ENCODE measurements at places on chromosomes 5 and 9.

DNA sequence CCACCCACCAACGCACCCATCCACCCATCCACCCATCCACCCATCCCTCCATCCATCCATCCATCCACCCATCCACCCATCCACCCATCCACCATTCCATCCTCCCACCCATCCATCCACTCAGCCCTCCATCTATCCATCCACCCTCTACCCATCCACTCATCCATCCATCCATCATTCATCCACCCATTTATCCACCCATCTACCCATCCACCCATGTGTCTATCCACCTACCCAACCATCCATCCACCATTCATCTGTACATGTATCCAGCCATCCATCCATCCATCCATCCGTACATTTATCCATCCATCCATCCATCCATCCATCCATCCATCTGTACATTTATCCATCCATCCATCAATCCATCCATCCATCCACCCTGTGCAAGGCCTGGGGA, 11.1 kb upstream of the VAV2 start:
- no peak for DNase-seq

DNA sequence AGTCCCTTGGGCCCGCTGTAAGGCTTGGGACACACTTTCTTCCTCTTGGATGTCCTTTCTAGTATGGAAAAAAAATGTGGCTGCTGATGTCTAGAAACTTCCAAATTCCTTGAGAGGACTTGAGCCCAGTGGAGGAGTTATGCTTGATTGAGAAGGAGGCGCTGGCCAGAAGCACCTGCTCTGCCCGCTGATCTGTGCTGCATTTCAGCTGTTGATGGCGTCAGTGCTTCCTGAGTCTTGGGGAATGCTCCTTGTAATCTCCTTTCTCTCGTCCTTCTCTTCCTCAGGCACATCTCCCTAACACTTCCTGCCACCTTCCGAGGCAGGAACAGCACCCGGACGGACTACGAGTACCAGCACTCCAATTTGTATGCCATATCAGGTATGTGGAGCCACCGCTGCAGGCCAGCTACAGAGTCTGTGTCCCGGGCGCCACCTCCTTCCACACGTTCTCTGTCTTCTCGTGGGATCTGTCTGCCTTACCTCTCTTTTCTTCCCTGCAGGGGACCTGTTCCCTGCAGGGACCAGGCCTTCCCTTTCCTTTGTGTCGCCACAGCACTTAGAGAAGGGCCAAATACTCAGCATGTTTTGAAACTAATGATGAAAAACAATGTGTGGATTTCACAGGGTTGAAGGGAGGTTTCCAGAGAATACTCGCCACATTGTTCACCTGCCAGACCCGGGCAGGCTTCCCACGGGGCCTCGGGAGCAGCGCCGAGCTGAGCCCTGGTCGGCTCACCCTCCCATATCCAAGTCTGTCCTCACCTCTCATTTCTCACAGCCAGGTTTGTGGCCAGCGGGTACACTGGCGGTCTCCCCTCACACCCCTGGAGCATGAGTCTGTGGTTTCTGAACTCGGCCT, 95.2 kb downstream of the MVB12B start:
- peak; percentile 82 for DNase-seq

- DNase-seq: peak; percentile 36
These were observed 8.7 kb upstream of the GFRA3 start for GRCh38 chr5:138282920-138283742.

DNA sequence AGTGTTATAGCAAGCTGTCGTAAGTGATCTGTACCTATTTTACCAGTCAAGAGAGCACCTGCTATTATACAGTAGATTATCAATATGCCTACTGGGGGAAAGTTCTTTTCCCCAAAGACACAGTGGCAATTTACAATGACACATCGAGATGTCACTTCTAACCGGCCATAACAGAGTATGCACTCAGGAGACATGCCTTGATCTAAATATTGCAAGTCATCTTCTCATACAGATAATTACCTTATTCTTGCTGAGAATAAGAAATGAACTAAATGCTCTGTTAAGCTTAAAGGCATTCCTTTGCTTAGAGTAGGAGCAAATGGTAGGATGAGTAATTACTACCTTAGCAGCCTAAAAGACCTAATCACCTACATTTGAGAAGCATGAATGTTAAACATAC, 71.6 kb downstream of the PKD2L2 start:
- no peak for DNase-seq

DNA sequence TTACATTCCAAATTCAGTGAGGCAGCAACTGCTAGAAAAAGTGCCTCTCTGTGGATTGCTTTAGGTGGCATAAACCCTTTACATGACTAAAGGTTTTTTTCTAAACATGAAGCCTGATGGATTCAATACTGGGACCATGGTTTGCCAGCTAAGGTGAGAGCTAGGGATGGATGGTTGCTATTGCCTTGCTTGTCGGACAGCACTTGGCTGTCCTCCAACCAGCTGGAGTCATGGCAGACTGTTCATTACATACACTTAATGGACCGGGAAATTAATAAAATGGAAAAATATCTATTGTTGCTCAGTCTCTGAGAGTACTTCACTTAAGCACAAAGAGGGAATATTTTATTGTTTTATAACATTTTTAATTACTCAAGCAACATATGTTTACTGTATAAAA, 116.9 kb upstream of the TRPC7 start:
- DNase-seq: peak; percentile 22

GRCh38 chr9:137752426-137752825, 125.2 kb upstream of the CACNA1B start:
- DNase-seq: no peak

- no peak for DNase-seq
These were observed 39.8 kb downstream of the NEK6 start for GRCh38 chr9:124297551-124297901.

- no peak for DNase-seq
These were observed 231.0 kb downstream of the FRMD3 start for GRCh38 chr9:83307066-83307724.

- DNase-seq: no peak
These were observed 65.1 kb downstream of the ANKRD55 start for GRCh38 chr5:56168066-56168478.

DNA sequence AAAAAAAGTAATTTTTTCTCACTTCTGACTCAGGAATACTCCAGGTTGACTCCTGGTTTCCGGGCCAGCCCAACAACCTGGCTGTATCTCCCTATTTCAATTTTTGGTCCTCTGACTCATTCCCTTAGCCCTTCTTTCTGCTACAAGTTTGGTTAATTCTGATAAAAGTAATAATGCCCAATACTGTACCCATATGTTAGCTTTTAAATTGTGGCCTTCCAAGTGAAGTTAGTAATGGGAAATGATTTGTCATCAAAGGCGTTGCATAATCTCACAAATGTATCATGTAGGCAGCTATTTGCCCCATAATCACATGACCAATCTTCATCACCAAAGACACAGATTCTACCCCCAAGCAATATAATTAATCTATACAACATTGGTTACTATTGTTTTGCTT, 31.1 kb upstream of the BNC2 start:
- DNase-seq: no peak

DNA sequence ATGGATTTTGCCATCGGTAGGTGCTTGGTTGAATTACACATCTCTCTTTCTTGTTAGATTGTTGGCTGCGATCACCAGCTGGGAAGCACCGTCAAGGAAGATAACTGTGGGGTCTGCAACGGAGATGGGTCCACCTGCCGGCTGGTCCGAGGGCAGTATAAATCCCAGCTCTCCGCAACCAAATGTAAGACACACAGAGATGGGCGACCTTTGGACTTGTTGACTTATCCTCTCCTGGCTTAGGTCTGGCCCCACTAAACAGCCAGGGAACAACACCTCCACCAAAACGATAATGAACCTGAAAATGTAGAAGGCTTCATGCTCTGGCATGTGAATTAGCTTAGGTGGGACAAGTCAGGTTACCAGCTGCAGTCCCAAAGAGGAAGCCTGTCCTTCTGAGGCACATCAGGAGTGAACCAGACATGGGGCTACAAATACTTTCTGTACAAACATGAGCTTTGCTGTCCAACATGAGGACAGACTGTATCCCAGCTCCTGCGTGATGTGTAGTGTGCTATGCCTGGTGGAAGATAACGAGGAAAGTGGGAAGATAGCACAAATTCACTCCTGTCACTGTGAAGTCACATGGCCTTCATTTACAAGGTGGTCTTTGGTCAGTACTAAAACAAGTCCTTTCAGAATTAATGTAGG, 148.4 kb downstream of the ADAMTSL1 start:
- DNase-seq: no peak

DNA sequence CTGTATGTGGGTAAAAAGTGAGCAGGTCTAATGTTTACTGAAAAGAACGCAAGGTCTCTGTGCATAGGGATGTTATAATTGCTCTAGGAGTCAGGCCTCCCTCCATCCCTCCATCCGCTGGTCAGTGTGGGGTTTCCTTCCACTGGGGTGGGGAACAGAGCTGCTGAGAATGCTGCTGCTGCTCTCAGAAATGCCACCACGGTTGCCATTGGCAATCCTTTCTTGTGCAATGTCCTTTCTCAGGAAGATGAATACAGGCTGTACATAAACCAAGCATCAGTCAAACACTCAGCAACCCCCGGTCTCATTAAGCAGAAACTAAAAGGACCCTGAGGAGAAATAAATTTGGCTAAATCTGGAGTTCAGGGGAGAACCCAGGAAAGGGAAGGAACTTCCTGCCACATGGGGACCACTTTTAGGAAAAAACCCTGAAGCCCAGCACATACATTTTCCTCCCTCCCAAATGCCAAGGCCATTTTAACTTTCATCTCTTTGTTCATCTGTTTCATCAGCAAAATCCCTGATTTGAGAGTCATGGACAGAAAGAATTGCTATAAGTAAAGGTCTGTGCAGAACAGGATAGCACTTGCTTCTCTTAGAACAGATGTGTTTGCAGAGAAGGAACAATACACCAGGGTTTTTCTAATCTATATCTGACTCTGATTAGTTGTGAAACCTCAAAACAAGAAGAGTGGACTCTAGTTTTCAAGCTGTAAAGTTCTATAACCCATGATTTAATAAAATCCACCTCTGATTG, 70.4 kb upstream of the SLC1A3 start:
- no peak for DNase-seq

DNA sequence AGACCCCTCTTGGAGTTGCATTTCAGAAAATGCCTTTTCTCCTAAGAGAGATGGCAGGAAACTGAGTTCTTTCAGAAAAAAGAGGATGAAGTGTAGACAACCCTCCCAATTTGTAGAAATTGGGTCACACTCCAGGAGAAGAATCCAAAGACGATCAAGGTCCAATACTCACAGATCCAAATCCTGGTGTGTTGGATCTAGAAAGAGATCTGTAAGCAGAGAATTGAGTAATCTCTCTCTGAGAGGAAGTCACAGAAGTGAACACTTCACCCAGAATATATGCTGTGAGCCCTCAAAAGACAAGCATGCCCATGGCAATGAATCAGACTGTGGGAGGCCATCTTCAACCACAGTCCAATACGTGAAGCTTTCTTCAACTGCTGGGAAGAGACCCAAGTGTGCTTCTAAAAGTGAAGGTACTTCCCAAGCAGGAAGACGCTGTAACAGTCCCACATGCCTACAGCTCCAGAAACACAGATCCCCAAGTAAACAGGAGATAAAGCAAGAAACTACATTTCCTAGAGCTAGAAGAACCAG, 182.7 kb downstream of the SMC2 start:
- DNase-seq: no peak

GRCh38 chr9:2179567-2179966, 164.4 kb downstream of the SMARCA2 start:
- DNase-seq: no peak

DNA sequence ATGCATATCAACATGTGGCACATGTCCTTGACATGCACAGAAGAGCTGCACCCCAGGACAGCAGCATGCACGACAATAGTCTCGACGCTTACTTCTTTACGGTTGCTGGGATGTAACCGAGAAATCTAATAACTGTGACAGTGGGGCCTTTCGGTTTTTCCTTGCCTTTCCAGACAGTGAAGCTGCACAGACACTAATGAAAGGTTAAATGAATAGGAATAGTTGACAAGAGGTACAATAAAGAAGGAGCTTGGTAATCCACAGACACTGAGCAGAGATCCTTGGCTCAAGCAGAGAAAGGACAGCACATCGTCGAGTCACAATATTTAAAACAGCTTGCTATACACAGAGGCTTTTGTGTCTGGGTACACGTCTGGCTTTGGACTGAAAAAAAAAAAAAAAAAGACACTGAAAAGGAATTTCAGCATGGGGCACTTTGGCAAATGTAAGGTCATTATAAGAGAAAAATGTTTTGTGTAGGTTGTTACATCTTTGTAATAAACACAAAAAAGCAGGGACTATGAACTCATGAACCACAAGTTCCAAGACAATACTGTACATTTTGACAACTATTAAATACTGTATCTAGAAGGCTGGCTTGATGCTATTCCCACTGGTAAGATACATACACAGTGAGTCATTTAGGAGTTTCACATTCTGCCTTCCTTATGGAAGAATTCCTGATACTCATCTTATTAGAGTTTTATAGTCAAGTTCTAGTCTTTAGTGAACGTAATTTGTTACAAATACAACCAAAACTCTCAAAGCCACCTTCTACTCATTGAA, 5.6 kb downstream of the BNC2 start:
- no peak for DNase-seq

DNA sequence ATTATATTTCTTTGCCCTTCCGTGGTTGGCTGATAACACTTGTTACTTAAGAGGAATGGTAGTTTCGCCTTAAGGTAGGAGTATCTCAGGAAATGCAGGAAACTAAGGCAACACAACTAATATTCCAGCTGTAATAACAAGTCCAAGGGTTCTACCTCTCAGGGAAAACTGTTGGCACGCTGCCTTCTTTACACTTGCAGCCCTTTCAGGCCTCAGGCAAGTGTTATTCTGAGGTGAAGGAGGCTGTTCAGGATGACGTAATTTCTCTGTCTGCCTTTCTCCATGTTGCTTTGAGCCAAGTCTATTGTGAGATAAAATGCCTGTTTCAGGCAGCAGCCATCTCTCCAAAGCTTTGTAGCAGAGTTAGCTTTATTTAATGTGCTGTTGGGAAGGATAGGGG, 38.0 kb downstream of the VCAN start:
- DNase-seq: peak; percentile 66

DNA sequence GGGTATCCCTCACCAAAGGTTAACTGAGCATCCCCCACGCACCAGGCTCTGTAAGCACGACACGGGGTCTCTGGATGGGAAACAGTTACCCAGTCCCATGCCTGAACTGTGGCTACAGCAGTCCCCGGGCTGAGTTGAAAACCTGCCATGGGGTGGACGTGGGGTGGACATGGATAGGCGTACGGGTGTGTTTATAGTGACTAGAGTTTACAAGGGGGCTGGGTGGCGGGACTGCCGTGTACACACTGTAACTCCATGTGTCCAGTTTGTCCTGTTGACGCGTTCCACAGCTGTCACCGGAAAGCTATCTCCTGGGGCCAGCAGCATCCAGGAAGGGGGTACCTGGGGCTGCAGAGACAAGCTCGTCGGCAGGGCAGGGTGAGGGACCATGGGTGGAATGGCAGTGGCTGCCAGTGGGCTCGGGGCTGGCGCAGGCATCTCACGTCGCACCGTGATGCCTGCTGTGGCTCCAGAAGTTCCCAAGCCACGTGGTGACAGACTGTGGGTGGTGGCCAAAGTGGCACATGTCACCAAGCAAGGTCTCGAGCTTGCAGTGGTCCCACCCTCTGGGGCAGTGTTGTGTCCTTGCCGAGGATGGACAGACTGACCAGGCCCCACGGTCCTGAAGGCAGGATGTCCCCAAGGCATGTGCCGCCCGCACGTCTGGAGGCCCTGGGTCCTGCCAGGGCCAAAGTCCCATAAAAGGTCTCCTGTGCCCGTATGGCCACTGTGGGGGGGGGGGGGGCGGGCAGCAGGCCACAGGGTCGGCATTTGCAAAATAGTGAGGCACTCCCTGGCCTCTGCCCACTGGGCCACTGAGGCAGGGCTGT, 29.3 kb upstream of the RNF130 start:
- DNase-seq: no peak

Measured in NCI-H345 (cell line).